ENCODE measurements at places on chromosomes 5 and 9.

DNA sequence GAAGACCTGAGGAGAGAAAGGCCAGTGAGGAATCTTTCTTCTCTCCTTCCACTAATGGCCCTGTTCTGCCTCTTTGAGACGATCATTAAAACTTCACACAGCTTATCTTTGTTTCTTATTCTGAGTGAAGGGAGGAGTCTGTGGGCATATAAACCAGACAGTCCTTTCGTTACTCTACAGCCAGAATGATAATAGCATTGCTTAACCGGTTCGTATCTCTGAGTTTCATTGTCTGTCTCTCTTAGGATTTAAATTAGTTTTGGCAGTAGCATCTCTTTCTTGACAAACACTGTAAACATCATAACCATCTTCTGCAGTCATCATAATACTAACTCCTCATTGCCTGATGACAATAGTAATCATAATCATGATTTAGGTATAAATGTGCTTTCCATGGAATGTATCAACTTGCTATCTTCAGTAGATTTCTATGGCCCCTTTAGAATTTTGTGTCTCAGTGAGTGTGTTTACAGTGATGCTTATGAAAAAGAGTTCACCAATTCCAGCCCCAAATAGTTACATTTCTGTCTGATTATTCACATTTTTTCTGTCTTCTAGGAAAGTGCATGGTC is 618.8 kb upstream of the KLF4 start:
- DNase-seq, result no peak

DNA sequence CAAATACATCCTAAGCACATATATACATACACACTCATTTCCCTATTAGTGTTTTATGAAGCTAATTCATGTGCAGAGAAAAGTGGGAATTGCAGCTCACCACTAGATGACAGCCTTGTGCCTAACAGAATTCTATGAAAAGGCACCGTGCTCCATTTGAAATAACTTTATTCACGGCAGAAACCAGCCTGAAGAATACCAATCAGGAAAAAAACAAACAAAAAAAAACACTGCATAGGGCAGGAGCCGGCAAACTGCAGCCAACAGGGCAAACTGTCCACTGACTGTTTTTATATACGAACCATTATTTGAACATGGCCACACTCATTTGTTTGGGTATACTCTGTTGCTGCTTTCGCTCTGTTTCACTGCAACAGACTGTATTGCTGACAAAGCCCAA is 33.6 kb downstream of the ERMP1 start:
- DNase-seq, result no peak

DNA sequence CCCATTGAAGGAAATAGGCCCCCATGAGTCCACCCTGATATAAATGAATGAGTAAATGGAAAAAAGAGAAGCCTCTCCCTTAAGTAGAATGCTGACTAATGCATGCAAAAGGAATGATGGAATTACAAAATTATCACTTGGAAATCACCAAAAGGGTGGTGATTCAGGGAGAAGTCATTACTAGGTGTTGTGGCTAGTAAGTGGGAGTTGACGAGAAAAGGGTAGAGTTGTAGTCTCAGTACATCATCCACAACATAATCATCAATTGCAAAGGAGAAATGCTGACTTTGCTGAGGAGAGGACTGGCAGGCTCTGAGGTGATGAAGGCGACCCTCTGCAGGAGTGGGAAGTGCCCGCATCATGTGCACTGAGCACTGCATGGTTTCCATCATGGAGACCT is 201.5 kb upstream of the S1PR3 start:
- peak; percentile 92 for DNase-seq

- DNase-seq, result peak; percentile 77
Measured at GRCh38 chr9:130866474-130866965, 30.1 kb downstream of the QRFP start.

GRCh38 chr5:172350212-172351181 is 66.9 kb upstream of the UBTD2 start:
- no peak for DNase-seq
